ENCODE measurements at places on chromosomes 11 and 22. TPM values are rescaled to one million over a fixed set of nuclear protein-coding genes. Genes with fewer than 3 reads are reported as not detected.

DNA sequence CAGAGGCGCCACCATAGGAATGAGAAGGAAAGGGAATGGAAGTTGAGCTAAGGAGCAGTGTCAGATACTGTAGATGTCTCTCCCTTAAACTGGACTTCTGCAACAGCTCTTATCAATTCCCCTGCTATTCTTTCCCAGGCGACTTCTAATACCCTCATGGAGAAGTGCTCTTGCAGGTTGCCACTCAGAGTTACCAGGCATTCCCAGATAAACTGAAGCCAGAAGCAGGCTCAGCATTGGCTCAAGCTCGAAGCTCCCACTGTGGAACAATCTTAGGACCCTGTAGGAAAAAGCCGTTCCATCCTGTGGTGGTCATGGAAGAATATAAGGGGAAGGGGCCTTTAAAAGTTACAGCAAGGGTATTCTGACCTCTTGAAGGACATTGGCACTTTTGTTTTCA is 208.7 kb upstream of the PLET1 start:
- no peak for DNase-seq

GRCh38 chr22:38429499-38430068 is 25.4 kb downstream of the KCNJ4 start:
- DNase-seq, result no peak

DNA sequence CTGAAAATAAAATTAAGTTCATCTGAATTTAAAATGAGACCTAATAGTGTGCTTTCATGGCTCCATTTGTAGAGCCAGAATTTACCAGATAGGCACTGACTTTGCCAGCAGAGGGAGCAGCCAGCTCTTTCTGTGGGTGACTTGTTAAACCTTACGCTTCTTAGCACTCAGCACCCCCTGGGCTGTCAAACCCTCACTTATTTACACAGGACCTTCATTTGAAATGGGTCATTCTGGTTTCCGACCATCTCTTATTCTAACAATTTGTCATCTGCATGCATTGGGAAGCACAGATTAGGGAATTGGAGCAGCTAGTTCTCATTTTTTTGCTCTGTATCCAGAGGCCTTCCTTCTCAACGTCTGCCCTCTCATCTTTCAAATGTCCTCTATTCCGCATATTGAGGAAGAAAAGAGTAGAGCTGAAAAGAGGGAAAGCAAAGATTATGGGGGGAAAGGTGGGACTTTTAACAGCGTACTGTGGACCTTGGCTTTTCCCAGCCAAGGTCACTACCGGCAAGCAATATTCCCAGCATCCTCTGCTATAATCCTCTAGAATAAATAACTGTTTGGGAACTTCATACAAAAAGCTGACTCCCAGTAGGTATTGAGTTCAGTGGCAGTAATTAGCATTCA is 3.1 kb downstream of the ASRGL1 start:
- DNase-seq, result peak; percentile 70

DNA sequence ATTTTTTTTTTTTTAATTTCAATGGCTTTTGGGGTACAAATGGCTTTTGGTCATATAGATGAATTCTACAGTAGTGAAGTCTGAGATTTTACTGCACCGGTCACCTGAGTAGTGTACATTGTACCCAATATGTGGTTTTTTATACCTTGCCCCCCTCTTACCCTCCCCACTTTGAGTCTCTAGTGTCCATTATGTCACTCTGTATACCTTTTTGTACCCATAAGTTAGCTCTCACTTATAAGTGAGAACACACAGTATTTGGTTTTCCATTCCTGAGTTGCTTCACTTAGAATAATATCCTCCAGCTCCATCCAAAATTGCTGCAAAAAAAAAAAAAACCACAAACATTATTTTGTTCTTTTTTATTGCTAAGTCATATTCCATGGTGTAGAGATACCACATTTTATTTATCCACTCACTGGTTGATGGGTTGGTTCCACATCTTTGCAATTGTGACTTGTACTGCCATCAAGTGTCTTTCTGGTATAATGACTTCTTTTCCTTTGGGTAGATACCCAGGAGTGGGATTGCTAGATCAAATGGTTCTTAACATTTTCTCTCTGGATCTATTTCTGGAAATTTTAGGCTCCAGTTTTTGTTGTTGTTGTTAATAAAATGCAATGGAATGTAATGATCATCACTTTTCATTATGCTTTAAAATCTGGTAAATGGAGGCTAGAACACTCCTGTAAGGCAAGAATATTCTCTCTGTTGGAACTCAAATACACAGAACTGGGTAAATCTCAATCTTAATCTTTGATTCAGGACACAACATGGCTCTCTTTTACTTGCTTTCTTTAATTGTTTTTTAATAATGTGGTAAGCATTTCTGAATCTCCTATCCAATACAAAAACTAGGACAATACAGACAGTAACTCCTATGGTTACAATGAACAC is 10.3 kb downstream of the NEAT1 start:
- DNase-seq, result no peak

DNA sequence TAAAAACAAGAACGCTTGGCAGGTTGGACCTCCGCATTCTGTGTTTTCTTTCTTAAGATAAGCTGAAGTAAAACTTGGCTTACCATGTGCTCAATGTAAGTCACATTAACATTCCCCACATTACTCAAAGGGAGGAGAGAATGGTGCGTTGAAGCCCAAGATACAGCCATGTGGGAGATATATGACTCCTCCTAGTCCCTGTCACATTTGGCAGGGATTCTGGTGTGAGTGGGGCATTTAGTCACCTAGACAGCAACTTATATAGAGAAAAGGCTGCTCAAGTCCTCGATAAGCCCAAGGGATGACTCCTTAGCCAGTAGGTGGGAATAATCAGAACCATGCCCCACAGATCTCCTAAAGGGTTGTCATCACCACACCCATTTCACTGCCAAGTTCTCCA is 4.6 kb downstream of the PRSS23 start:
- DNase-seq, result no peak

GRCh38 chr11:62150887-62151736 is 27.3 kb downstream of the INCENP start:
- DNase-seq, result no peak

GRCh38 chr22:36822581-36822980 is 5.7 kb upstream of the PVALB start:
- DNase-seq, result no peak

GRCh38 chr11:116357784-116358544 is 414.8 kb downstream of the BUD13 start:
- no peak for DNase-seq

- no peak for DNase-seq
Observed at GRCh38 chr11:26936109-26936508, 57.8 kb upstream of the FIBIN start.

DNA sequence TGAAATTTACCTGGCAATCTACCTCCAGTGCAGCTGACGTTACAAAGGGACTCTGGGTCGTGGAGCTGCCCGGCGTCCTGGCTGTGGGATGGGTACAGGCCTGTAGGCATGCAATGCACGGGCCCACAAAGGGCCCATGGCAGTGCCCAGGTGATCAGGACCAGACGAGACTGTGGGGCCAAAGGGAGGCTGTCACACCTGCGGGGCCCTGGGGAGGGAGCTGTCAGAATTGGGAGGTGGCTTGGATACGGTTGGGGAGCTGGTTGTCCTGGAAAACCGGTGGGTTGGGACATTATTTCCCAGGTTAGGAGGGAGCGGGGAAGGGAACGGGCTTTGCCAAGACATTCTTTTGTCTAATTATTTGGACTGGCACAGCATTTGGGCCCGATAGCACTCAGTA is 958.5 kb downstream of the BRD1 start:
- no peak for DNase-seq

DNA sequence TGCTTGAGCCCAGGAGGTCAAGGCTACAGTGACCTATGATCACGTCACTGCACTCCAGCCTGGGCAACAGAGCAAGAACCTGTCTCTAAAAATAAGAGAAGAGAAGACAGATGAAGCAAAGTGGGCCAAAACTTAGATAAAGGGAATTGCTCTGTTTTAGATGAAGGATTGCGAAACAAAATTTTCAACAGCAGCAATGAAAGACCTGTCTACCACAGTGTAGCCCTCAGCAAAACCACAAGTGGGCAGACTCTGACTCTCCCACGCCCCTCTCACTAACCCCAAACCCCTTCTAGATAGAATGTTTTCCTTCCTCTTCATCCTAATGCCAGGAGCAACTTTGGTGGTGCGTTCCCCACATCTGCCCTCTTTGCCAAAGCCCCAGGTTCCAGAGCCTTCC is 105.6 kb upstream of the ALDH3B2 start:
- DNase-seq, result no peak

- no peak for DNase-seq
Observed at GRCh38 chr11:59944720-59945119, 6.5 kb downstream of the OOSP1 start.

DNA sequence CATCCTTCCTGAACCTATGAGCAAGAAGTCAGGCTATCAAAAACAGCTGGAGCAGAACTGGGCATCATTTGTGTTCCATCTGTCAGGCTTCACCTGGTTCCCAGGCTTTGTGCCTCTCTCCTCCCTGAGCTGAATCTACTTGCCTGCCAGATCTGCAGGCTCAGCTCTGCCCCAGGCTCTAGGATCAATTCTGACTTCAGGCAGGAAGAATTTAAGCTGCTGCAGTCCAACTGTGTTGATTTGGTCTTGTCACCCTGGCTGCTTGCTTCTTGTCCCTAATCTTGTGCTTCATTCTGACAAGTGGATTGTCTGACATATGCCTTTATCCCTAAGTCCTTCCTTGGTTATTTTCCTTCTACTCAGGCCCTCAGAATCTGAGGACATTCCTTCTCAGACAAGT is 31.6 kb upstream of the CADM1 start:
- DNase-seq, result no peak

GRCh38 chr11:79333355-79333754 is 107.5 kb downstream of the TENM4 start:
- no peak for DNase-seq

- no peak for DNase-seq
Observed at GRCh38 chr22:19150482-19151328, 613 bp upstream of the GSC2 start.

- DNase-seq, result peak; percentile 7
Observed at GRCh38 chr11:79400717-79401330, 40.0 kb downstream of the TENM4 start.

OR2AT4 gene
- total RNA-seq, result not detected

CDC45 gene
- 59.5 TPM for total RNA-seq

Measured in activated CD4-positive, alpha-beta T cell treated with anti-CD3 and anti-CD28 coated beads, Interleukin-2, amount 10 ng/mL, durations not matched to agents 7 days and 5 days (primary cell).